ENCODE measurements at places on chromosomes 2 and 18.

GRCh38 chr18:28108254-28108653, 68.7 kb downstream of the CDH2 start:
- DNase-seq = no peak

- no peak for DNase-seq
These were observed 62.0 kb downstream of the TMEM185B start for GRCh38 chr2:120161190-120161589.

DNA sequence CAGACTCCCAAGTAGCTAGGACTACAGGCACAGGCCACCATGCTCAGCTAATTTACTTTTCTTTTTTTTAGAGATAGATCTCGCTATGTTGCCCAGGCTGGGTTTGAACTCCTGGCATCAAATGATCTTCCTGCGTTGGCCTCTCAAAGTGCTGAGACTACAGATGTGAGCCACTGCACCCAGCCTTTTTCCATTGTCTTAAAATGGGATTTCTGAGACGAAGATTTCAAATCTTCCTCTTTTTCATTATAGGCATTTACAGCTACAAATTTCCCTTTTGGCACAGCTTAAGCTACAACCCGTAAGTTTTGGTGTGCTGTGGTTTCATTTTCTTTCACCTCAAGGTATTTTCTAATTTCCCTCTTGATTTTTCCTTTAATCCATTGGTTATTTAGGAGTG, 8.6 kb downstream of the GNLY start:
- DNase-seq = no peak

DNA sequence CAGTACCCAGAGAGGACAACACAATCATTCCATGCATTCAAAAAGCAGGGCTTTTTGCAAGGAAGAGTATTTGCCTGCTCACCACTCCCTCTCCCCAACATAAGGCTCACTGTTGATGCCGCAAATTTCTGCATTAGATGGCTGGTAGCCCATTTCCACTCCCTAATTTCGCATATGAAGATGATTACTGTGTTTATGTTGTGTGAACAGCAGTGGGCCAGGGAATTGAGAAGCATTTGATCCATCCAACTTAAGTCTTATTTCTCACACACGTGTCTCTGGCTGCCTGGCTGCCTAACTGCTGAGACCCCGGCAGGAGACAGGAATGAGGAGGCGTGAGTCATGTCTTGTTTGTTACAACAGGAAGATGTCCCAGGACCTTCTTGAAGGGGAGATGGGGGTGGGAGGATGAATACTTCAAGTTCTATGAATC, 294.1 kb downstream of the ALK start:
- DNase-seq = no peak

DNA sequence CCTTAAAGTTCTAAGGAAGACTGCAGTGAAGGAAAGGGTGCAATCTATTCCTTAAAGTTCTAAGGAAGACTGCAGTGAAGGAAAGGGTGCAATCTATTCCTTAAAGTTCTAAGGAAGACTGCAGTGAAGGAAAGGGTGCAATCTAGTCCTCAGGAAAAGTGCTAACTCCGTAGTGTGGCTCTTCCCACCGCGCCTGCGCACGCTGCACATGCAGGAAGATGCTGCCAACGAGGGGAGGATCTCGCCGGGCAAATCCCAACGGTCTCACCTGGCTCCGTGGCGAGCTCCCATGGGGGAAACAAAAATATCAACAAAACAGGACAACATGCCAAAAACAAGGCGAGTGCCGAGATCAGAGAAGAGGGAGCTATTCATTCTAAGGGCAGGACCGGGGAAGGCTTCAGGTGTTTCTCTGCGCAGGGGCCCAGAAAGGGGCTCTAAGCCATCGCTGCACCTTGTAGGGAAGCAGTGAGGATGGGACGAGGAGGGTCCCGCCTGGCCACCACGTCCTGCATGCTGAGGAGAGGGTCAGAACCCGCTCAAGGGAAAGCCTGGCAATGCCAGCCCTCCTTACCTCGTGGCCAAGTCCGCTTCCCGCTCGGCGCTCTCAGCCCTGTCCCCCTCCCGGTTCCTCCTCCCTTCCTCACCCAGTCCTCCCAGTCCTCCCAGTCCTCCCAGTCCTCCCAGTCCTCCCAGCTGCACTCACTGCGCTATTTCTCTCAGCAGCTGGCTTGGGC, 24.5 kb downstream of the TIMM21 start:
- no peak for DNase-seq

DNA sequence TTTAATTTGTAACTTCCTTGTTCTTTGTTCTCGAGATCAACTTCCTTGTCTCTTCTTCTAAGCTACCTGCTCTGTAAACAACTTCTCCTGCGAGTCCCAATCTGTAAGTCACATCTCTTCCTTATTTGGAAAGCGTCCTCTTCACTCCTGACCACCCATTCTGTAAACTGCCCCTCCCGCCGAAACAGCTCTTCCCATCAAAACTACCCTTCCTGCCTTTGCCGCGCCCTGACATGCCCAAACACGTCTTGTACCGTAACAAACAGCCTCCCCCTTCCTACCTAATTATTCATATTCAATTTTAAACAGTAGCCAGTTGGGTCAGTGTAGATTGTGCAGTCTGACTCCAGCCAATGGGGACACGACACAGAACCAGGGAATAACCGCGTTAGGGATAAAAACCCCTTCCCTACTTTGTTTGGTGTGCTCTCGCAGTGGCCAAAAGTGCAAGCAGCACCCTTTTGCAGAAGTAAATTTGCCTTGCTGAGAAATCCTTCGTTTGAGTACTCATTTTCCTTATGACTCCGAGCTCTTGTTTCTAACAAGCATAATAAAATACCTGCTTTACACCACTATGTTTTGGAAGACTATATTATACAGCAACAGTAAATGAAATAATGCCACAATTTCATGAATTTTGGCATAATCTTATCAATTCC, 39.8 kb downstream of the PIAS2 start:
- peak; percentile 61 for DNase-seq

DNA sequence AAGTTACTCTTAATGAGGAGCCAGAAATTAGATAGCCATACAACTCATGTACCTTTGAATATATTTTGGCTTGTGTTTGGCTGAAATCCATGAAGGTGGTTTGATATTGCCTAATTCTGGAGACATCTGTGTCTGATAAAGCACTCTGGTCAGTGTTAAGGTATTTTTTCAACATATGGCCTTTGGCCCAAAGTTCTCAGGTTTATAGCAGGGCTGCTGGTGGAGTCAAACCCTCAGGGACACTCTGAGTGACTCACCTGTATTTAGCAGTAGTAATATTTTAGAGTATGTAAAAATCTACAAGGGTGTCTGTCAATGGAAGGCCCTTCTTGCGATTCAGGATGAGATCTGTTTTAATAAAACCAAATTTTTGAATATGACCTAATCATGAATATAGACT, 666.5 kb downstream of the SLC4A3 start:
- DNase-seq = no peak

GRCh38 chr2:194223218-194223617, 1433.8 kb upstream of the SLC39A10 start:
- no peak for DNase-seq

GRCh38 chr18:24021505-24021904, 7.0 kb downstream of the TTC39C start:
- DNase-seq = no peak

GRCh38 chr2:37575780-37576179, 95.7 kb downstream of the CDC42EP3 start:
- no peak for DNase-seq

DNA sequence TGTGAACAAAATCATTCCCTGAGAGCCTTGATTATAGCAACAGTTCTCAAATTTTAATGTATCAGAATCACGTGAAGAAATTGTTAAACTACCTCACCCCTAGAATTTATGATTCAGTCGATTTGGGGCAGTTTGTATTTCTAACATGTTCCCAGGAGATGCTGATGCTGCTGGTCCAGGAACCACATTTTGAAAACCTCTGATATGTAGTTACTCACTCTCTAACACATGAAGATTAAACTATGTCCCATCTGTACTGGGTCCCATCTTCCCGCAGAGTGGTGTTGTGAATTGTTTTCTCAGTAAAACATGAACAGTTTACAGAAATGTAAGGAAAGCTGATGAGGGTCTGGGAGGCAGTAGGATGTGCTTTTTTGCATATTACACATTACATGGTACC, 223.1 kb downstream of the CDH20 start:
- no peak for DNase-seq

- DNase-seq = no peak
These were observed 3.3 kb downstream of the PPP1R7 start for GRCh38 chr2:241153616-241154015.

DNA sequence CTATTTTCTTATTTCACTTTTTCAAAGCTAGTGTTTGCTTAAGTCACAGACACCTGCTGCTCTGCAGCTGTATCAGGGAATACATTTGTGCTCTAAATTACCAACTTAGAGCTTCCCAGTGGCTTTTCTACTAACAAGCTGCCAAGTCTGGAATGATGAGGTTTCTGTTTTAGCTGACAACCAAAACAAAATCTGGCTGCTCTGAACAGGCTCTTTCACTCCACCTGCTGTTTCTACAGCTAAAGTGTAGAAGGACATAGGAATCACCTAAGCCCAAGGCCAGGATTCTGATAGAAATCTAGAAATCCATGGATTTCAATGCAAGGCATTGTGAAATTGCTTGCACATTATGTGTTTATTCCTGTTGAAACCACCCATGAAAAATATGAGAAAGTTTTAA, 201.2 kb downstream of the SUCLG1 start:
- no peak for DNase-seq

DNA sequence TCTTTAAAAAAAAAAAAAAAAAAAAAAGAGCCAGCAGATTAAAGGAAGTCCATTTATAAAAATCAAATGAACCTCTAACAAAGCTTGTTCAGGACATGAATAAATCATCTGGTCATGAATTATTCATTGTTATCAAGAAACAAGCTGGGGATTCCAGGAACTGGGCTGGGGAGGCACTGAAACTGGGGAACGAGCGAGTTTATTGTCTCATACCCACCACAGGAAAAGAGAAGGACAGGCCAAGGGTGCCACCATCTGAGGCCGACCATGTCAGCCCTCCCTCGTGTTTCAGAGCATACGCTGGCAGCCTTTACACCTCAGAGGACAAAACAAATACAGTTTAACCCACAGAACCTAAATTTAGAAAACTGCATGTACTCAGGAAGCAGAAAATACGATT, 164.2 kb downstream of the VWC2L start:
- no peak for DNase-seq

- no peak for DNase-seq
These were observed 101.4 kb upstream of the RAB6C start for GRCh38 chr2:129877795-129878775.

DNA sequence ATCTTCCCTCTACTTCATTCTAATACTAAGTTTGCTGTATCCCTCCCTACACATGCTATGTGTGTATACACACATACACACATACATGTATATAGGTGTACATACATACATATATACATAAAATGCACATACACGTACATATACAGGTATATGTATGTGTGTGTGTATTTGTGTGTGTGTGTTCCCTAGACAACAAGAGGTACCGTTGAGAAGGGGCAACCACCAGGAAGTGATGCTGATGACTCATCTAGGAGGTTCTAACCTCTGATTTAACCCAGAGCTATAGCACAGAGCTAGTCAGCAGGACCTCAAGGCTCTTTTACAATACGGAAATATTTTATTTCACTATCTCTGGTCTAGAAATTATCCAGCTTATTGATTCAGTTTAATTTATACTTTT, 139.2 kb downstream of the LAMA3 start:
- no peak for DNase-seq

- no peak for DNase-seq
These were observed 5.8 kb upstream of the PMAIP1 start for GRCh38 chr18:59893971-59894370.

- no peak for DNase-seq
These were observed 65.5 kb downstream of the BCL2L11 start for GRCh38 chr2:111186121-111186715.
